Parietal lobe (tissue), 2 donors: ENCODE measurements at places on chromosomes 7 and 10. TPM values are rescaled to one million over a fixed set of nuclear protein-coding genes. Genes with fewer than 3 reads are reported as not detected.

Gene RPEL1
- not detected for total RNA-seq

Gene PODXL
- 23.2 TPM for total RNA-seq

Gene GIMAP8
- 1.3 TPM for total RNA-seq

Gene VENTX
- total RNA-seq, result not detected

Gene GIMAP1
- total RNA-seq, result 0.63 TPM

Gene PALD1
- 10.3 TPM for total RNA-seq
